ENCODE measurements at places on chromosomes 6 and 20. TPM values are rescaled to one million over a fixed set of nuclear protein-coding genes. Genes with fewer than 3 reads are reported as not detected.

Gene PRRT1
- not detected for total RNA-seq

Gene GLP1R
- not detected for total RNA-seq

Gene PRICKLE4
- not detected for total RNA-seq

- no peak for DNase-seq
Measured at GRCh38 chr6:1972962-1973361, 272.4 kb downstream of the GMDS start.

GRCh38 chr6:169591616-169592015 is 110.2 kb downstream of the WDR27 start:
- no peak for DNase-seq

- no peak for DNase-seq
Measured at GRCh38 chr20:56796345-56796744, 167.2 kb downstream of the TFAP2C start.

GRCh38 chr6:2877057-2877882 is 25.8 kb downstream of the SERPINB9 start:
- DNase-seq = peak; percentile 74

- peak; percentile 82 for DNase-seq
Measured at GRCh38 chr6:26199057-26199772, 112.0 kb downstream of the HFE start.

DNA sequence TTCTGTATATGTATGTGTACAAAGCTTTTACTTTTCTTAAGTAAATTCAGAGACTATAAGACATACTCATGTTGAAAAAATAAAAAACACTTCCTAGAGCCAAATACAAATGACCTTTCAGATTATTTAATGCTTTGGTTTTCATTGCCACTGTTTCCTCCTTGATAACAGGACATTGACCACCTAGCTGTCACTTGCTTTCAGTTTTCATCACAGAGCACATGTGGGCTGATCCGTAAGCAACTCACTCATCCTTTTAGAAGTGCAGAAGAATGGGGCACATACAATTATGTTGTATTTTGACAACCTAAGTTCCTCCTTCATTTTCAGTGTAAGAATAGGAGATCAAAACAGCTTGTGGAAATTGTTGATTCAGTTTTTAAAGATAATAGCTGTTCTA is 6.2 kb downstream of the ZBTB2 start:
- no peak for DNase-seq

DNA sequence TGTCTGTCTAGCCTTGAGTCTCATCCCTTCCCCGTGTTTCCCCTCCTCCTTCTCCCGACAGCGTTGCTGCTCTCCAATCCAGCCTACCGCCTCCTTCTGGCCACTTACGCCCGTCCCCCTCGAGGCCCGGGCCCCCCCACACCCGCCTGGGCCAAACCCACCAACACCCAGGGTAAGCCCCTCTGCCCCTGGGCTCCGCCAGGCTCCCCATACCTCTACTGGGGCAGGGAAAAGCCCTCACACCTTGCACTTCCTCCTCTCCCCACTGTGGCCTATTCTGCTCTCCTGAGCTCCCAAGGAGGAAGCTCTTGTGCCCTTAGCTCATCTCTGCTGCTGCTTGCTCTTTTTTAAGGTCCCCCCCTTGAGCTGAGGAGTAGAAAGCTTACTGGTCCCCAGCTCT is 11.0 kb downstream of the DDR1 start:
- no peak for DNase-seq

DNA sequence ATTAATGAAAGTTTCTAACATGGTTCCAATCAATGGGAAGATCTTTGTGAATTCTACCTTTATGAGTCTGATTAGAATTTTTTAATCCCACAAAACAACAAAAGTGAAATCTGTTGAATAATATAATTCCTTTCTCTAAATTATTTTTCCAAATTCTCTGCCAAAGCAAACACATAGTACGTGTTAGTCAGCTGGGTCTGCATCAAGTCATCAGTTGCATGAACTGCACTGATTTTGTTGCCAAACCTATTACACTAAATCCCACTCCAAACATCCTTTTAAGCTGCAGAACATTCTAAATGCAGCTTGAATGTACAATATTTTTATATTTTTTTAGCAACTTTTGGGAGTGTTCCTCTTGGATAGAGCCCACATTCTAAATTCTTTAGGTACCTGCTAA is 199.0 kb upstream of the HSF2 start:
- DNase-seq = no peak

- no peak for DNase-seq
Measured at GRCh38 chr6:143592335-143592734, 80.8 kb upstream of the FUCA2 start.

GRCh38 chr20:11377761-11378160 is 539.9 kb upstream of the BTBD3 start:
- no peak for DNase-seq

Data from A172 (cell line).